ENCODE measurements at places on chromosomes 4 and X.

DNA sequence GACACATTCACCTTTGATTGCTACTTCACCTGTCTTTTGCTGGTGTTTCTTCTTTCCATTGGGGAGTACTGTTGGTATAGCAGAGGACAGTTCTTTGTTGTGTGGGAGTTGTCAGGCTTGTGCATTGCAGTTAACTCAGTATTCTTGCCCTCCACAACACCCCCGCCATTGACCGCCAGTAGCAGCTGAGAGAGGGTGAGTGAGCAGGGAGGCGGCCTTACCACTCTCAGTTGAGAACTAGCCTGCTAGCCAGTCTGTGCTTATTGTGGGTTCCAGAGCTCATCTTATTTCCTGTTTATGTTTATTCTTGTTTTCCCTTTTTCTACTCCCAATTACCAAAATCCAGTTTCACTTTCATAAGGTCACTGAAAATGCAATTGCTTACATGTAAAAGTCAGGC lies 52.2 kb downstream of the STIM2 start:
- no peak for DNase-seq

DNA sequence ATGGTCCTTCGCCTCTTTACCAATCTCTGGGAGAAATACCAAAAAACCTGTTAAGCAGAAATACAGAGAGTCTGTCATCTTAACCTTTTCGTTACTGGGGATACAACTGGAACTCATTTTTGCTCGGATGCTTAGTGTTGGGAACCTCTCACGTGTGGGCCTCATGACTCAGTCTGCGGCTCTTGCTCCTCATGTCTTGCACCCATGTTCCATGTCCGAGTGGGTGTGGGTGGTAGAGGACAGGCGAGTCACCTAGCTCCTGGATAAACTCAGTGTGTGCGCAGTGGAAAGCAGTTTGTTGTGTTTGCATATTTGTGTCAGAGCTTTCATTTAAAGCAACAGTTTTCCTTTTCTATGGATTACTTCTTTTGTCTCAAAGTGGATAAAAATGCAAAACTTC lies 70.6 kb downstream of the TNIP2 start:
- DNase-seq = no peak

GRCh38 chr4:168917138-168917779 lies 92.8 kb downstream of the CBR4 start:
- no peak for DNase-seq

DNA sequence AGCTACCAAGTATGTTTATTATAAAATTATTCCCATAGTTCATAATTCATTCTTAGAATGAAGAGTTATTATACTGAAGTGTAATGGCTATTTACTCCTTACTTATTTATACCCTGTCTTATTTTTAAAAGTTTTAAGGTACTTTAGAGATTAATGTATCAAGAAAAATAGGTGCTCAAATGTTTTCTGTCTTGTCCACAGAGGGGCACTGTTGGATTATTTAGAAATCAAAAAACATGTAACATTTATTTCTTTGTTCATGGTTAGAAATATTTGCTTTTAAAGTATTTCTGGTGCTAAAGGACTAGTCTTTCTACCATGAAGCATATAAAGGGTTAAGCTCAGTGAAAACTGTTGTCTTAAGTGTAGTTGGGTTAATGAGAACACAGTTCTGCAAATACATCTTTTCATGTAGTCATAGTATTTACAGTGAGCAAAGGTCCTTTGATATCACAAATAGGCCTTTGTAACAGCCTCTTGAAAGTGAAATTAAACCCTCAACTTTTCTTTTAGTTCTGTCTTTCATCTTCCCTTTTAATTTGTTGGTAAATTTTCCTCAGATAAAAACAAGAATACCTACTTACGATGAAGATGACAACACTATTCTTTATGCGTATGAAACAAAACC lies 7.7 kb downstream of the SCML1 start:
- no peak for DNase-seq

DNA sequence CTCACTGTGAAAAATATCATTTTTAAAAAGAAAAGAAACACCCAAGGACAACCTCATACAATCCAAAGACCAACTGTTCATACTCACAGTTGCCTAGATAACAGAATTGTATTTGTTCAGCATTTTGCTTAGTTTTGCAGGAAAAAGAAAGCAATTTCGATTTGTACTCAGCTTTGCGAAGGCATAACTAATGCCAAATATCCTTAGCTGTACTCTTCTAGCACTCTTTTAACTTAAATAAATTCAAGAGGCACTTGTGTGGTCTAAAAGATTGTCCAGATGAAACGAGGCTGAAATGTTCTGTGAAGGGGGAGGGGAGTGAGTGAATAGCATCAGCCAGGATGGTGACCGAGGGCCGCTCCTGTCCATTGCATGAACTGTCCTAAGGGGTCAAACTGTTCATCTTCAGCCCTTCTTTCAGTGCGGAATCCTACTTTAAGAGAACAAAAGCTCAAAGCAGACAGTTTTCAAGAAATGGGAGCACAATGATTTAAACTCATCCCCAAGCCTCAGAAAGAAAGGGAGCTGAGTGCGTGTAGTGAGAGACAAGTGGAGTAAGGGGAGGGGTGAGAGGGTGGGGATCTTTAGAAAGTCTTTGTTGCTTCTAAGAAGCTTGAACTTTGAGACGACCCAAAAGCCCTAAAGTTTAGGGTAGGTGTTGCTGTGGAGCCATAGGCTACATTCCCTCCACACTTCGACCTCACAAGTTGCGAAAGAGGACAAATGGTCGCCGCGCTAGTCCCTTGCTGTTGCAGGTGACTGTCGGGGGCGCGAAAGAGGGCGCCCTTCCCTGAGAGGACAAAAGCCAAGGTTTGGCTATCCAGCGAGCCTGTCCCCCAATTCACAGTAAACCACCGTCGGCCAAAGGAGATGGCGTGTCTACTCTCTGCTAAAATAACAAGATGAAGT lies 4.0 kb upstream of the NEUROG2 start:
- no peak for DNase-seq

DNA sequence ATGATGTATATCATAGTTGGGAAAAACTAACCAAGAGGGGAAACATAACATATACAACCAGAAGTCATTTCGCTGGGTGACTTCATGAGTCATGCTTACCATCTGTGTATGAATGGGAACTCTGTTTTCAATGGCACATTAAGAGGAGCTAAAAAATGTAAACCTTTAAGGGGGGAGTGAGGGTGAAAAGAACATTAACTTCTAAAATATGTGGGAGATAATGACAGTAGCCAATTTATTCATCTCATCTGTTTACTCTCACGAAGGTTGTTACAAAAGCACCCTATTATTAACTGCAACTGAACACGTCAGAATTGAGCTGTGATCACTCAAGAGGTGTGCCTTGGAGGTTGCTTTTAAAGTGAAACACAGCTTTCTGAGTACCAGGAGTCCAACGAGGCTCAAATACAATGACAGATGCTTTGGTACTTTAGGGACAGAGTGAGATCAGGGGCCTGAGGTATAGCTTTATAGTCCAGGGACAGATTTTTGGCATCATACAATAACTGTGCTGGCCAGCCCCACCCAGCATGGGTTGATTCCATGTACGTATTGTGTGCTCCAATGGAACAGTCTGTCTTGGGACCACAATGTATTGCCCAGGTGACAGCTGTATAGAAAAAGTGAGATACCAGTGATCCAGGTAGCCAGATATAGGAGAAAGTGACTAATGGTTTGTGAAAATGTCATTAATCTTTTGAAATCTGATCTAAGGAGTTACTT lies 107.3 kb downstream of the AMMECR1 start:
- DNase-seq = no peak

GRCh38 chr4:90643156-90643555 lies 516.0 kb downstream of the CCSER1 start:
- DNase-seq = no peak
